Calu3 (cell line): ENCODE measurements at places on chromosomes 1 and 21. TPM values are rescaled to one million over a fixed set of nuclear protein-coding genes. Genes with fewer than 3 reads are reported as not detected.

The C21orf91 gene
- total RNA-seq = 9.6 and 10.6 TPM in 2 replicates

The ARHGEF16 gene
- 24.2 and 28.0 TPM in 2 replicates for total RNA-seq

- no peaks in the 10 kb centered on the region for H3K27me3 ChIP-seq
- no peaks in the 10 kb centered on the region for H3K36me3 ChIP-seq
- H3K27ac ChIP-seq = no peak overlapping the region
- no peak overlapping the region for H3K4me3 ChIP-seq
- no peak for DNase-seq
- no peaks in the 10 kb centered on the region for H3K4me1 ChIP-seq
Observed at GRCh38 chr1:52767596-52768280, 41.5 kb downstream of the ZYG11B start.

DNA sequence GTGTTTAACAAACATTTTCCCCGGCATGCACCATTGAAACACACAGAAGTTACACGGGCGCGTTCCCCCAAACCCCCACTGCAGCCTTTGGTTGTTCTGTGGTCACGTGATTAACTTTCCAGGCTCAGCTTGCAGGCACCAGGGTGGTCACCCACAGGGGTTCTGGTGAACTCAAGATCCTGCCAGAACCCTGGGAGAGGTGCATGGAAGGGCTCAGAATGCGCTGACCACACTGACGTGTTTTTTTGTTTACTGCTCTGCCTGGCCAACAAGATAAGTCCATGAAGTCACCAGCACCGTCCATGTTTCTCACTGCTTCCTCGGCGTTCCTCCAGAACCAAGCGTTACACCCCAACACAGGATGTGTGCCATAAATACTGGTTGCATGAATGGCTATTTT lies 229.5 kb upstream of the VAMP3 start:
- peaks cover 6% of the 10 kb centered on the region for H3K27me3 ChIP-seq
- no peak for DNase-seq
- H3K27ac ChIP-seq = no peak overlapping the region
- H3K36me3 ChIP-seq = no peaks in the 10 kb centered on the region
- no peaks in the 10 kb centered on the region for H3K4me1 ChIP-seq
